Ascending aorta (tissue), 2 donors: ENCODE measurements at places on chromosomes 11 and 22. TPM values are rescaled to one million over a fixed set of nuclear protein-coding genes. Genes with fewer than 3 reads are reported as not detected.

DNA sequence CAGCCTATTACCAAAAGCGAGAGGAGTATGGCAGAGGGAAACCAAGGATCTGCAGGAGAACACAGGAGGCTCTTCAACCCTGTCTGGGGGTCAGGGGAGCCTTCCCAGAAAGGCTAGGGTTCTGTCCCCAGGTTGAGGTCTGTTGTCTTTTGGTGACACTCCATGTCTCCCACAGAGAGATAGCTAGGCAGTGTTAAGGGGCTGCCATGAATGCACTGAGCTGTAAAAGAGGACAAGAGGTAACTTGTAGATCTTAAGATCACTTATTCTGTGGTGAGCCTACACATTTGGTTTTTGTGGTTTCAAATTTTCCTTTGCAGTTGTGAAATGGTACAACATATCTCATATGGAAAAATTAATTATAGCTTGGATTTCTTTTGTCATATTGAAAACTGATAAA, 6.0 kb upstream of the ACER3 start:
- no peak for DNase-seq

DNA sequence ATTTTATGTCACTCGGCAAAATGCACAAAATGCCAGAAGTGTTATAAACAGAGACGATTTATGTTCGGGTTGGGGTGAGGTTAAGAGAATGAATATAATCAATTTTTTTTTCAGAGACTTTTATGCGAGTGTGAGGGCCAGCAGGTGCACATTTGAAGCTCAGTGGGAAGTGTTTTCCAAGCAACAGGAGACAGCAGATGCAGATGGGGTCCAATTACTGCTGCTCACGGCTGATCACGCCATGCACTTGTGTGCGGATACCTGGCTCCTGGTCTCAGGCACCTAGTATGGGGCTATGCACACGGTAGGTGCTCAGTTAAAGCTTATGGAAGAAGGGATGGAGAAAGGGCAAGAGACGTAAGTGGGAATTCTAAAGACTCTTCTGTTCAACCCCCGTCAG, 249.1 kb downstream of the MIAT start:
- DNase-seq, result no peak

Gene FJX1
- total RNA-seq, result 16.4 TPM

Gene IGSF9B
- total RNA-seq, result 162 TPM

GRCh38 chr11:10798330-10798928, 10.3 kb downstream of the EIF4G2 start:
- no peak for DNase-seq

Gene MSANTD4
- total RNA-seq, result 13.6 TPM

DNA sequence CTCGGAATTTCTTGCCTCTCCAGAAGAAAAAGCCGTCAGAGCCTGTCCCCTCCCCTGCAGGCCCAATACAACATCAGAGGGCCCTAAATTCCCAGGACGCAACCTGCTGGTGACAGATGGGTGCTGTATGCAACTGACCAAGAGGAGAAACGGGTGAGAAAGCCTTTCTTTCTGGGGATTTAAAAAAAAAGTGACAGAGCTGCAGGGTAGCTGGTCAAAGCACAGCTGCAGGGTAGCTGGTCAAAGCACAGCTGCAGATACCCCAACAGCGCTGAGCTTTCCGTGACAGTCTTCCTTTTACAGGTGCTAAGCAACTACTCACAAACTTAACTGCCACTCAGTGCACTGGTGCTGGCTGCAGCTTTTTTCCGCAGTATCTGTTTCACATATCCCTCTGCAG, 17.8 kb downstream of the AP1B1 start:
- DNase-seq, result no peak

- no peak for DNase-seq
These were observed 19.5 kb downstream of the TXN2 start for GRCh38 chr22:36461665-36462649.

GRCh38 chr11:10328314-10329098, 23.6 kb downstream of the ADM start:
- DNase-seq, result no peak

Gene HEPHL1
- not detected for total RNA-seq

DNA sequence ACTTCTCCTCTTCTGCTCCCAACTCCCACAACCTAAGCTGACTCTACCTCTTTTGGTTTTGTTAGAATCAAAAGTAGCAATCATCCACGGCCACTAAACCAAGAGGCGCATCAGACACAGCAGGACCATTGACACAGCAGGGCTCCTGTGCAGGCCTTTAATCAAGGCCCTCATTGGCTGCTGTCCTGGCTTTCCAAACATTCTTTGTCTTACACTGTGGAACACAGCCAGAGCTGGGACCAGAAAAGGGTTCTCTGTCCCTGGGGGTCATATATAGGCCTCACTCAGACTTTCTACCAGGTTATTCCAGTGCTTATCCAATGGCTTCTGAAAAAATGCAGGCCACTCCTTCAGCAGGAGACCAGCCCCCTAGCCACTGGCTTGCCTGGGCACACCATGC, 212.7 kb upstream of the NTM start:
- no peak for DNase-seq

Gene AIFM3
- total RNA-seq, result not detected

- DNase-seq, result no peak
These were observed 2.9 kb upstream of the RAB38 start for GRCh38 chr11:88178191-88178590.

GRCh38 chr11:72396041-72396440, 38.3 kb downstream of the CLPB start:
- DNase-seq, result no peak

Gene TRIM48
- not detected for total RNA-seq

DNA sequence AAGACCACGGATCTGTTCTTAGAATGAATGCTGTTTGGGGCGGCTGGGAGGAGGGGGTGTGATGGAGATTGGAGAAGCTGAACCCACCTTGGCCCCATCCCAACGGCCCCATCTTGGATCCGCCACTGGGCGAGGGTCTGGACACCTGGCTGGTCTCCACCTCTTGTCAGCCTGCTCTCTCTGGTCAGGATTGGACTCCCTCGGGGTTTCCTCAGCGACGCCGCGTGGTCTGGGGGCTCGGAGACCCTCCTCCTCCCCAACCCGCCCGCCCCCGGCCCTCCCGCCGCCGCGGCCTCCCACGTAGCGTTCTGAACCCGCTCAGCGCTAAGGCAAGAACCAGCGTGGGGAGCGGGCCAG, 4.3 kb upstream of the FLI1 start:
- DNase-seq, result no peak

Gene NFAM1
- 1.5 TPM for total RNA-seq

Gene LRRC74B
- 2.6 TPM for total RNA-seq
